Osteoblast (primary cell): ENCODE measurements at places on chromosomes 5 and 9. TPM values are rescaled to one million over a fixed set of nuclear protein-coding genes. Genes with fewer than 3 reads are reported as not detected.

Gene PCDHGA12
- 20.6 and 33.6 TPM in 2 replicates for total RNA-seq

GRCh38 chr9:89497257-89497963 lies 503 bp downstream of the SEMA4D start:
- no peak for DNase-seq
- H3K27ac ChIP-seq: no peak overlapping the region
- H3K27me3 ChIP-seq: peaks cover 16% of the 10 kb centered on the region
- no peaks in the 10 kb centered on the region for H3K36me3 ChIP-seq
- H3K4me1 ChIP-seq: no peaks in the 10 kb centered on the region

GRCh38 chr5:171367424-171368370 lies 20.0 kb upstream of the NPM1 start:
- no peak overlapping the region for H3K4me3 ChIP-seq
- H3K4me1 ChIP-seq: peaks cover 2% of the 10 kb centered on the region
- no peaks in the 10 kb centered on the region for H3K27me3 ChIP-seq
- no peak overlapping the region for H3K27ac ChIP-seq
- no peaks in the 10 kb centered on the region for H3K36me3 ChIP-seq
- DNase-seq: no peak

GRCh38 chr5:94463739-94464138 lies 154.7 kb downstream of the KIAA0825 start:
- H3K27me3 ChIP-seq: no peaks in the 10 kb centered on the region
- H3K4me3 ChIP-seq: no peak overlapping the region
- H3K36me3 ChIP-seq: no peaks in the 10 kb centered on the region
- H3K27ac ChIP-seq: no peak overlapping the region
- DNase-seq: no peak

Gene DMRT2
- total RNA-seq: not detected in 2 replicates

DNA sequence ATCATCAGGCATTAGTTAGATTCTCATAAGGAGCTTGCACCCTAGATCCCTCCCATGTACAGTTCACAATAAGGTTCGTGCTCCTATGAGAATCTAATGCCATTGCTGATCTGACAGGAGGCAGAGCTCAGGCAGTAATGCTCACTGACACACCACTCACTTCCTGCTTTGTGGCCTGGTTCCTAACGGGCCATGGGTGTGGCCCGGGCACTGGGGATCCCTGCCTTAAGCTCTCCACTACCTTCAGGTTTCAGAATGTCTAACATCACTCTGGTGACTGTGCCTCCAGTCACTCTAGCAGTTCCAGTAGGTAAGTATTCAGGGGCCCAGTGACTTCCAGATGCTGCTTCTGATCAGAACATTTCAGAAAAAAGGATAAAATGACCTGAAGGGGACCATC lies 152.4 kb downstream of the LRRC70 start:
- no peak for DNase-seq
- H3K27ac ChIP-seq: no peak overlapping the region
- H3K36me3 ChIP-seq: no peaks in the 10 kb centered on the region
- no peak overlapping the region for H3K4me3 ChIP-seq
- H3K27me3 ChIP-seq: no peaks in the 10 kb centered on the region

DNA sequence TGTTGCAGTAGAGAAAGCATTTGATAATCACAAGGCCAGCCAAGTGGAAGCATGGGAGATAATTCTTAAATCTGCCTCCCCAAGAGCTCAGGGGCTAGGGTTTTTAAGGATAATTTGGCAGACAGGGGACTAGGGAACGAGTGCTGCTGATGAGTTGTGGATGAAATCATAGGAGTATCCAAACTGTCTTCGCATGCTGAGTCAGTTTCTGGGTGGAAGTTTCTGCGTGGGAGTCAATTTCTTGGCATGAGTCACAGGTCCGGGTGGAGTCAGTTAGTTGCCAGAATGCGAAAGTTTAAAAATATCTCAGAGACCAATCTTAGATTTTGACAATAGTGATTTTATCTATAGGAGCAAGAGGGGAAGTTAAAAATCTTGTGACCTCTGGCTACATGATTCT lies 112.6 kb downstream of the TMC1 start:
- DNase-seq: peak; percentile 93
- no peaks in the 10 kb centered on the region for H3K27me3 ChIP-seq
- H3K4me3 ChIP-seq: no peak overlapping the region
- H3K36me3 ChIP-seq: no peaks in the 10 kb centered on the region

DNA sequence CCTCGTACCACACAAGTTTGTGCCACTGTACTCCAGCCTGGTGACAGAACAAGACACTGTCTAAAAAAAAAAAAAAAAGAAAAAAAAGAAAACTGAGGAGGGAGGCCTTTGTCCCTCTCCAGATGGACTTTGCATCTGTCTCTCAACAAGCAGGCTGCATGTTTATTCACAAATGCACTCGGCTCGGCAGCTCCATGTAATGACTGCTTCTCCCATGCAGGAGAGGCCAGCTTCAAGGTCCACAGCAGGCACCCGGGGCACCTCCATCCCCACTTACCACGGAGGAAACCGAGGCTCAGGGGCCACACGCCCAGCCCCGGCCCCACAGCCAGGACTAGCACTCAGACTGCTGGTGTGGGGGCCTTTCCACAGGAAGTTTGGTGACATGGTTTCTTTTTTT lies 13.1 kb upstream of the NCS1 start:
- H3K27ac ChIP-seq: no peak overlapping the region
- no peaks in the 10 kb centered on the region for H3K27me3 ChIP-seq
- H3K4me1 ChIP-seq: peaks cover 2% of the 10 kb centered on the region

Gene ANKH
- 125 and 130 TPM in 2 replicates for total RNA-seq

Gene CTXN3
- not detected in 2 replicates for total RNA-seq

GRCh38 chr5:68644971-68645370 lies 429.4 kb downstream of the PIK3R1 start:
- no peak overlapping the region for H3K4me3 ChIP-seq
- DNase-seq: no peak
- H3K36me3 ChIP-seq: no peaks in the 10 kb centered on the region
- H3K27ac ChIP-seq: no peak overlapping the region

GRCh38 chr5:73266925-73267765 lies 94.2 kb downstream of the TMEM174 start:
- H3K36me3 ChIP-seq: no peaks in the 10 kb centered on the region
- no peaks in the 10 kb centered on the region for H3K27me3 ChIP-seq
- peak overlapping the region; percentile 45 for H3K4me3 ChIP-seq
- no peak for DNase-seq
- peak overlapping the region; percentile 21 for H3K27ac ChIP-seq

DNA sequence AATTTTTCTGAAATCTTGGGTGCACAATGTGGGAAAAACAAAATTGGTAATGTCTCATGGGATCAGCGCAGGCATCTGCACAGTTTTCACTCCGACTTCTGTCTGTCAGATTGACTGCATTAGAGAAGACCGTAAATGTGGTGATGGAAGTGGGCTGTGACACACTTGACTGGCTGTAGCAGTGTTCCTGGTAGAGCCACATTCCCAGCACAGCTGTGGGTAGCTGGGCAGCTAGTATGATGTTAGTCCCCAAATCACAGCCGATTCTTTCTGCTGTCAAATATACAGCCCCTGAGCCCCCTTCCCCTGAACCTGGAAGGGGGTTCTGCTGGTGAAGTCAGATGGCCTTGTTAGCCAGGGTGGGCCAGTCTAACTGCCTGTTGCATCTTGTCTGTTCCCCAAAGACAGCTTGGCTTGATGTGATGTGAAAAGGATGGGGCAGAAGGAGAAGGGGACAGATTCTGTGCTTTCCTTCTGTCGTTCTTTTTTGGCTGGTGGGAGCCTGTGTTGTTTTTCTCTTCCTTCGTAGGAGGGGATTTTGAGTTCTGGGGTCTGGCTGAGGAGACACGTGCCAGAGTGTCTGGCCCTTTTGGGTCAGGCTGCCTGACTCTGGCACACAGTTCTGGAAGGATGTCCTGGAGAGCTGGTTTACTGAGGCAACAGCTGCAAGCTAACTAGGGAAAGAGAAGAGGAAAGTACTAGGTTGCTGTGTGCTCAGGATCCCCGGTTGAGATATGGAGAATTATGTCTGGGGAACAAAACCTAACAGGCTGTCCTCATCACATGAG lies 66.4 kb upstream of the SPRY4 start:
- H3K27me3 ChIP-seq: no peaks in the 10 kb centered on the region
- no peaks in the 10 kb centered on the region for H3K36me3 ChIP-seq
- no peak overlapping the region for H3K27ac ChIP-seq
- peaks cover 20% of the 10 kb centered on the region for H3K4me1 ChIP-seq
- H3K4me3 ChIP-seq: no peak overlapping the region

GRCh38 chr5:159212657-159213462 lies 3.5 kb upstream of the RNF145 start:
- no peaks in the 10 kb centered on the region for H3K36me3 ChIP-seq
- H3K4me1 ChIP-seq: peaks cover 4% of the 10 kb centered on the region
- no peak for DNase-seq
- no peak overlapping the region for H3K4me3 ChIP-seq

Gene PCA3
- under 0.01 and 0.36 TPM in 2 replicates for total RNA-seq

Gene LYSMD3
- total RNA-seq: 17.7 and 19.2 TPM in 2 replicates

- H3K27me3 ChIP-seq: no peaks in the 10 kb centered on the region
- no peak overlapping the region for H3K27ac ChIP-seq
- H3K36me3 ChIP-seq: no peaks in the 10 kb centered on the region
- DNase-seq: no peak
- H3K4me1 ChIP-seq: peaks cover 25% of the 10 kb centered on the region
Measured at GRCh38 chr9:70578720-70579119, 164.3 kb upstream of the KLF9 start.

GRCh38 chr9:86354818-86355309 lies 654 bp upstream of the TUT7 start:
- H3K27ac ChIP-seq: peak overlapping the region; percentile 81
- H3K4me1 ChIP-seq: peaks cover 34% of the 10 kb centered on the region
- peaks cover 6% of the 10 kb centered on the region for H3K36me3 ChIP-seq

Gene URM1
- total RNA-seq: 29.2 and 35.1 TPM in 2 replicates

DNA sequence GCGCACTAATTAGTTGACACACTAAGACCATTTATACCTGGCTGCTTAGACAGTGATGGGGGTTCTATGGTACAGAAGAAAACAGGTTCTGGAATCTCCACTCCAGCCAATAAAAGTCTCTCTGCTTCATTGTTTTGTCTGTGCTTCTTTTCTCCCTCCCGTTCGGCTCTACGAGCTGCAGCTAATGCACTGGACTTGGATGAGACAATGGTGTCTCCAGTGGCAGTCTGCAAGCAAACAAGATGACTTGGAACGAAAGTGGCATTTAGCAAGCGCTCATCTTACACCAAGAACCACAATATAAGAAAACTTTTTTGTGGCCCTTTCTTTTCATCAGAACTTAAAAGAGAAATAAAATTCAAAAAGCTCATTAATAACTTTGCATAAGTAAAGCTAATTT lies 30.2 kb downstream of the GFM2 start:
- H3K36me3 ChIP-seq: peaks cover 41% of the 10 kb centered on the region
- no peaks in the 10 kb centered on the region for H3K4me1 ChIP-seq
- no peak for DNase-seq
- no peak overlapping the region for H3K4me3 ChIP-seq
- no peak overlapping the region for H3K27ac ChIP-seq
- H3K27me3 ChIP-seq: no peaks in the 10 kb centered on the region

Gene TRAF1
- 0.88 and 1.8 TPM in 2 replicates for total RNA-seq

GRCh38 chr5:144183254-144183889 lies 12.7 kb downstream of the KCTD16 start:
- no peak overlapping the region for H3K27ac ChIP-seq
- no peaks in the 10 kb centered on the region for H3K27me3 ChIP-seq
- peaks cover 16% of the 10 kb centered on the region for H3K4me1 ChIP-seq
- H3K4me3 ChIP-seq: no peak overlapping the region
- peak; percentile 85 for DNase-seq

Gene FAM81B
- not detected in 2 replicates for total RNA-seq

DNA sequence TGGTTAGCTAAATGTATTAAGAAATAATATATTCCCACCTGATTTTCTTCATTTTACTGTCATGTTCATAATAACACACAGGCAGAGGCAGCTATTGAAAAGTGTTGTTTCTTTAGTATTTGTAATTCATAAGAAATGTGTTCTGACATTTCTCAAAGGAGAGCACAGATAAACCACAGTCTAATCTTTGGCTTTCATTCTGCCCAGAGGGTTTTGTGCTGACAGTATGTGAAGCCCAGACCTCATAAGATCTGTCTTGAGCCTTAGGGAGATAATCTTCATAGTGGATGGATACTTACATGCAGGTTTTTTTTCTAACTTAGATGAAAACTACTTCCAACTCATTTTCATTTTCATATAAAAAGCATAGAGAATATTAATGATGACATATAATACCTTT lies 206.1 kb downstream of the CHSY3 start:
- peaks cover 16% of the 10 kb centered on the region for H3K4me1 ChIP-seq
- no peak for DNase-seq
- H3K4me3 ChIP-seq: no peak overlapping the region
- no peaks in the 10 kb centered on the region for H3K27me3 ChIP-seq
- H3K27ac ChIP-seq: peak overlapping the region; percentile 2

- DNase-seq: no peak
- peaks cover 5% of the 10 kb centered on the region for H3K27me3 ChIP-seq
- H3K4me1 ChIP-seq: peaks cover 8% of the 10 kb centered on the region
- no peak overlapping the region for H3K27ac ChIP-seq
Measured at GRCh38 chr5:123214193-123214592, 125.2 kb downstream of the PRDM6 start.

GRCh38 chr5:98791001-98791519 lies 17.6 kb downstream of the RGMB start:
- no peak overlapping the region for H3K4me3 ChIP-seq
- peaks cover 55% of the 10 kb centered on the region for H3K4me1 ChIP-seq
- no peak for DNase-seq

DNA sequence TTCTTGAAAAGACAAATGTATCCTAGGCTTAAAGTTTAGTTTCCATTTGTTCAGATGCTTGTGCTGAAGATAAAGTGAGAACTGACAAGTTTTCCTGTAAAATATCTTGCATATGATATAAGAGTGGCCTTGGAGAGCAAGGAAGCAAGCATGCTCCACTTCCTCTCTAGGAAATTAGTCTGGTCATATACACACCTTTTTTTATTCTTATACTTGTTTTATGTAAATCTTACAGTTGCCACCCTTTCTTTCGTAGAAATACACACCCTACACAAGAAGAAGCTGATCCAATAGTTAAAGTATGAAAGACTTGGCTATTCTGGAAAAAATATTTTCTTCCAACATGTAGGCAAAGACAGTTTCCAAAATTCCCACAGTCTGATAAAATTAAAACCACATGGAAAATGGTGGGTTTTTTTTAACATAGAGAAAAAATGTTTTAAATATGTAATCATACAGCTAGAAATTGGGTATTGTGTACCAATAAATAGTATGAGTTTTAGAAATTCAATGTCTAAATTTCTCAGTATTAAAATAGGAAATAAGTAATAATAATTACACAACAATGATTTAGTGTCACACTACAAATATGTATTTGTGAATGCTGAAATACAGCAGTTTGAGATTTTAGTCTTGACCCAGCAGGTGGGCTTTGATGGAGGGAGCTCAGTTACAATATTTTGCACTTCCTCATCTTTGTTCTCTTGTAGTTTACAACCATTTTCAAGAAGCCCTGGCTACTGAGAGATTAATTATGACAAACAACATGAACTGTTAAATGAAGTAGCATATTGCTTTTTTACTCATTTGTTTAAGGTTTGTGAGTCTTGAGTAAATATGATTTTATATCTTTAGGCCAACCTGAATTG lies 185.7 kb upstream of the GNA14 start:
- H3K36me3 ChIP-seq: no peaks in the 10 kb centered on the region
- peaks cover 5% of the 10 kb centered on the region for H3K4me1 ChIP-seq
- H3K27ac ChIP-seq: no peak overlapping the region
- no peak for DNase-seq
- no peak overlapping the region for H3K4me3 ChIP-seq
- H3K27me3 ChIP-seq: no peaks in the 10 kb centered on the region

GRCh38 chr9:127351182-127352166 lies 45.5 kb upstream of the SLC2A8 start:
- H3K27ac ChIP-seq: no peak overlapping the region
- DNase-seq: no peak
- H3K36me3 ChIP-seq: no peaks in the 10 kb centered on the region
- H3K27me3 ChIP-seq: peaks cover 3% of the 10 kb centered on the region
- H3K4me3 ChIP-seq: no peak overlapping the region

GRCh38 chr9:31790720-31791119 lies 593.7 kb upstream of the ACO1 start:
- DNase-seq: no peak
- H3K36me3 ChIP-seq: no peaks in the 10 kb centered on the region
- H3K4me1 ChIP-seq: no peaks in the 10 kb centered on the region
- H3K27me3 ChIP-seq: no peaks in the 10 kb centered on the region
